GM13977 (cell line): ENCODE measurements at places on chromosomes 12 and 14.

- no peak for DNase-seq
Observed at GRCh38 chr12:56930241-56930640, 4.0 kb downstream of the SDR9C7 start.

DNA sequence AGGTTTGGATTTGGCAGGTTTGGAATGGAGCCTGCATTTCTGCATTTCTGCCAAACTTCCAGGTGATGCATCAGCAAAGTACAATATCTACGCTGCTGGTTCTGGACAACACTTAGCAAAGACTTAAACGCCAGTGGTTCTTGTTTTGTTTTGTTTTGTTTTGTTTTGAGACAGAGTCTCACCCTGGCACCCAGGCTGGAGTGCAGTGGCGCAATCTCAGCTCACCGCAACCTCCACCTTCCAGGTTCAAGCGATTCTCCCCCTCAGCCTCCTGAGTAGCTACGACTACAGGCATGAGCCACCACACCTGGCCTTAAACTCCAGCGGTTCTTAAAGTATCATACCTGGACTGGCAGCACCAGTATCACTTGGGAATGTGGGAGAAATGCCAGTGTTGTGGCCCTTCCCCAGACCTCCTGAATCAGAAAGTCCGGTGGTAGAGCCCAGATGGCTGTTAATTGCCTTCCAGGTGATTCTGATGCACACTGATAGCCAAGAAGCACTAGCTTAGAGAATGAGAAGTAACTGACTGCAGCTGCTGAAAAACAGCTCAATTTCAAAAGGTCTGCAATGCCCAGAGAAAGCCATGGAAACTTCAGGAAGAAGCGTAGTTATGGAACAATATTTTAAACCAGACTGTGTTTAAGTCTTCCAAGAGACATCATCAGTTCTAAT is 114.8 kb upstream of the FOXN3 start:
- DNase-seq = no peak

- peak; percentile 83 for DNase-seq
Observed at GRCh38 chr14:104680806-104681688, 8.4 kb upstream of the INF2 start.

DNA sequence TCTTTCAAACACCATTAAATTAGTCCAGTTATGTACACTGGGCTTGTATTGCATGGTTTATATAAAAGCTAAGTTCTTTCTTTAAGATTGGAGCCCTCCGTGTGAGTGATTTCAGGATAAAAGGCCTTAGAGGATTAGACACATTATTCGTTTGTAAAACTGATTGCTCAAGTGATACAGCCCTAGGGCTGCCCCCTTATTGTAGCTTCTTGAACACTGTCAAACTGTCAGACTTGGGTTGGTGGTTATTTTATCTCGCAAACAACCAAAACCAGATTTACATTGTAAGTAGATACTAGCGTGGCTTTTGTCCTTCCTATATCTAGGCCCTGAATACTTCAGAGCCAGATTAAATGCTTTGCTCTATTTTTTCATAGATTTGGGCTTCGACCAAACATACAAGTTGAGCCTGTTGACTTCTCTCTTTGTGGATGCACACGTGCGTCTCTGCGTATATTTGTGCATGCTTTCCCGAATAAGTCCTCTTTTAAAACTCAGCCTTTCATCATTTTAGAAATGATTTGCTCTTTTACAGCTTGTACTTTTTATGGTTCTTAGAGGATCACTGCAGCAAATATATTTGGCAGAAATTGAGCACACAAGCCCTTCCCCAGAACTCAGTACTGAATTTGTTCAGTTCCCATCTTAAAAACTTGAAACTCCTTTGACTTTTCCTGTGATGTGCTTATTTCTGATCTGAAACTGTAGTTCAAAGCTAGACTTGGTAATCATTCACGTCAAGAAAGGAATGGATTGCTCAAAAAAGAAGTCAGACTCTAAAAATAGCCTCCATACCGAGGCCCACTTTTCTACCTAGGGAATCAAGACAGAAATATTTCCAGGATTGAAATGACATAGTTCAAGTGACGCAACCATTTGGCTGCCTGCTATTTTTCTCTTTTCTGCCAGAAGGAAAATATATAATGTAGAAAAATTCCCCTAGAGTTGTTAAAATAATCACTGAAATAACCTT is 129.5 kb downstream of the ETV6 start:
- no peak for DNase-seq

DNA sequence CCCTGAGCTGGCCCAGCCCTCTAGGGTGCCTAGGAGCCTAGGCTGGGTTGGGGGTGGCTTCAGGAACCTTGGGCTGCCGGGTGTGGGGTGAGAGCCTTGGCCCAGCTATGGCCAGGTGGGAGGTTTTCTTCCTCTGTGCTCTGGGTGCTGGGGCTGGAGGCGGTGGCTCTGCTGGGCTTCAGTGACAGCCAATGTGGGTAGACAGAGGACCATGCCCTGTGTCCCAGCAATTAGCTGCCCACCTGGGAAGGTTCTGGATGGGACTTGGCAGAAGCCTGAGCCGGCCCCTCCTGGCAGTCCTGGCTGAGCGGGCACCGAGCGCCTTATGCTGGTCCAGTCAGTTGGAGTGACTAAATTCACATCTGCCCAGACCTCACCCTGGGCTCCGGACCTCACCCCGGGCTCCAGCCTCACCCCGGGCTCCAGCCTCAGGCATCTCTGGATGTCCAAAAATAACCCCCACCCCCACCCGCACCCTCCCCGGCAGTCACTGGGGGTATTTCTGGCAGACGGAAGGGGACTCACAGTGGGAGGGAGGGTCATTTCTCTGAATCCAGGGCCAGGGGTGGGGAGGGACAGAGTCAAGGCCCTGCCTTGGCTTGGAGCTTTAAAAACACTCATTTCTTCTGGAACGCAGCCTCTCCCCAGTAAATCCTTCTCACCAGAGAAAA is 46.9 kb downstream of the CYP46A1 start:
- no peak for DNase-seq

- no peak for DNase-seq
Observed at GRCh38 chr14:66152302-66152701, 333.9 kb upstream of the CCDC196 start.

GRCh38 chr12:78584695-78585094 is 279.9 kb upstream of the SYT1 start:
- no peak for DNase-seq

DNA sequence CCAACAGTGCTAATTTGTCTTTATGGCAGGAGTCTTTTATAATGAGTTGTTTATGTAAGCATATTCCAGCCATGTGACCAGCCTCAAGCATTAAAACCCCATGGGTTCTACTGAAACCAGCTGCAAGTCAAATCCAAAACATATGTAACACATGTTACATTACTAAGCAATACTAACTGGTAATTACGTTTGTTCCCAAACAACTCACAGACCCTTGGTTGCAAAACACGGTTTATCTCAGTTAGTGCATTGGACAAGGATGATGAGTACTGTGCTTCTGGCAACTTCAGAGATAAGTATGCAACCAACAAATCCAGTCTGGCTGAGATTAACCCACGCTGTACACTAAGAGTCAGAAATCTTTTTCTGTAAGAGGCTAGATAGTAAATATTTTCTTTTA is 110.1 kb upstream of the FAR2 start:
- DNase-seq = no peak

DNA sequence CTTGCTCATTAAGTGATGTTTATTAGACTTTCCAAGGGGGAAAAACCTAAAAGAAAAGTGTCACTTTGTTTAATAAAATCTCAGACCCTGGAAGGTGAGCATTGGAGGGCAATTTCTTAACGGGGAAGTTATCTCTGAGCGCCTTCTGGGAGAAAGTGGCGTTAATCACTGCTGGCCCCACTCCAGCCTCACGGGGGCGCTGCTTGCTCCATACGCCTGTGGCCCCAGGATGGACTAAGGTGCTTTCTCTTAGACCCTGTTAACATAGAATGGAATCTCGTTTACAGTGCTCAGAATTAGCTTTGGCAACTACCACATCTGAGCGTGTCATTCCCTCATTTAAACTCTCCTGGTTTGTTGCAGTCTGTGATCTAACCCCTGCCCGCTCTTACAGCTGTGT is 16.4 kb upstream of the PRIMA1 start:
- DNase-seq = no peak

GRCh38 chr12:123942911-123943648 is 29.6 kb downstream of the CCDC92 start:
- DNase-seq = no peak

- DNase-seq = no peak
Observed at GRCh38 chr14:75979648-75980565, 1.9 kb downstream of the TGFB3 start.

DNA sequence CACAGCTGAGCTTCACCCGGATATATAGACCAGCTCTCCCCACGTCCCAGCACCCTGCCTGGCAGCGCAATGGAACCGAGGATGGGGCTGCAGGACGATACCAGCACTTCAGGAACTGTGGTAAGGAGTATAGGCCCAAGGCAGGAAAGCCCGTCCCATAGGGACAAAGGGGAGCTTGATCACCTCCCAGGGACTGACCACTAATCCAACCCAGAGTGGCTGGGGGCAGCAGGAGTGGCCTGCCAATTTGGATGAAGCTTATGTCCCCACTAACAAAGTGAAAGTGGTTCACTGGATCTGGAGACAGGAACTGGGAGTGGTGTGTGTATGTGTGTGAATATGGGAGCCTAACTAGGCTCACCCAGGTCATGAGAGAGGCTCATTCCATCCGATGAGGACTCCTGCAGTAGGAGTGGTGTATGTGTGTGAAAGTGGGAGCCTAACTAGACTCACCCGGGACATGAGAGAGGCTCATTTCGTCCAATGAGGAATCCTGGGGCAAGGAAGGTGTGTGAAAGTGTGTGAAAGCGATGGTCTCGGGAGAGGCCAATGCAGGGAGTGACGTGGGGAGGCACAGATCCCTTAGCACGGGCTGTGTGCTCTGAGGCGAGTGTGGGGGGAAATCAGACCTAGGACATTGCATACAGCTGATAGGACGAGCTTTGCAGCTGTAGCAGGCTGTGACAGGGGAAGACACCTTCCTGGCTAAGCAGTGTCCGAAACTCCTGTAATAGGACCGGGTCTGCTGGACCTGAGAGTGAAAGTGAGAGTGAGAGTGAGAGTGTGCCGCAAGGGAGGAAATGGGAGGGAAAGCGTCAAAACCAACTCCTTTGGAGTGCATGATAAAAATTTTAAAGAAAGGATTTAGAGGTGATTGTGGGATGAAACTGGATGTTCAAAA is 25.7 kb downstream of the KLRK1 start:
- DNase-seq = peak; percentile 55

DNA sequence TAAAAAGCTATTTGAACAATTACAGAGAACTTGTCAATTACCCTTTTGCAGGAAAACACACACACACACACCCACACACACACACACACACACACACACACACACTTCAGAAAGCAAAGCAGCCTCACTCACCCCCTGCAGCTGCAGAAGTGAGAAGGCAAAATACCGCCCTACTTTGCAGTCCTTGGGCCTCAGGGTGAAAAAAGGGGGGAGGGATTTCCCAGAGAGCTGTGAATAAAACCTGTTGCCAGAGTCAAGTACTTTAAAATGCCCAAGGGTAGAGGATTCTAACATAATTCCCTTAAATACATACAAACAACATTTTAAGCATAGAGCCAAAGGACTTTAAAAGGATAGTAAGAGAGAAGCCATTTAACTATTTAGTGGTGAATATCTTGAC is 285.9 kb downstream of the MDGA2 start:
- DNase-seq = no peak

- no peak for DNase-seq
Observed at GRCh38 chr12:50214018-50214417, 46.8 kb upstream of the CERS5 start.

DNA sequence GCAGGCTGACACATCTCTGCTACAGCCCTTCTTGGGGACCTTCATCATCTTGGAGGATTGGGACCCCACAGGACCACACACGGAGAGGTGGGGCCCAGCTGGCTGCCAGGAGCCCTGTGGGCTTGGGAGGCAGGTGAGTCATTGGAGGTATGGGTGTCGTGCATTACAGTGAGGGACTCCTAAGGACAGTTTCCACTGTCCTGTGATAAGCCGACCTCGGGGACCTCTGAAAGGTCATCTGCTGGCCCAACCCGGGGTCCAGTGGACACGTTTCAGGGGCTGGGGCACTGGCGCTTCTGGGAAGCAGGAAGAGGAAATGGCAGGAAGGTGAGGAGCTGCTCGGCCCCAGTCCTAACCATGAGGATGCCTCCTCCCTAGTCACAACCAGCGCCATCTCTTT is 238.0 kb downstream of the BCL11B start:
- no peak for DNase-seq

DNA sequence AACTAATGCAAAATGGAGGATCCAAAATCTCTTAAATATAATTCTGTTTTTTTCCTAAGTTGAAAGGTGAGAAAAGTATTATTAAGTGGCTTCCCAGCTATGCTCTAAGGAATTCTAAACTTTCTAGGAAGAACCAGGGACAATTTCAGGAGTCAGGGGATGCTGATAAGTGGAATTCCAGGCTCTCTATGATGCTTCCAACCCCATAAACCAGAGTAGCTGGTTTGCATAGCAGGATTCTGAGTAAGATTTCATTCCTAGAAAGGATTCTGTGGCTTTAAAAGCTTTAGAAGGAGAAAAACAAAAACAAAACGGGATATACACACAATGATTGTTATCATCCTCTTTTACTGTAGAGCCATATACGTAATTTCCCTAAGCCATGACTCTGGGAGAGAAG is 93.9 kb downstream of the SLC16A7 start:
- no peak for DNase-seq

DNA sequence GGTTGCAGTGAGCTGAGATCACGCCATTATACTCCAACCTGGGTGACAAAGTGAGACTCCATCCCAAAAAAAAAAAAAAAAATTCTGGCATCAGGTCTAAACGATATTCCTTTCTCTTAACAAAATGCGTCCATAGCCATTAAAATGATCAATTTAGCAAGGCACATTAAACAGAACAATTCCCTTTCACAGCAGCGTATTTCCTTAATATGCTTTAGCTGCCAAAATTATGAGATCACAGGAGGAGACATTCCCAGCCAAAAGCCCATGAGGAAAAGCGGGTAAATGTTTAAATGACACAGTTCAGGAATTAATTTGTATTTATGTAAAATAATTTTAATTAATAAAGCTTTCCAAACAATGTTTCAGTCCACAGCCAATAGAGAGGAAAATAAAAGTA is 43.0 kb upstream of the SELPLG start:
- no peak for DNase-seq

DNA sequence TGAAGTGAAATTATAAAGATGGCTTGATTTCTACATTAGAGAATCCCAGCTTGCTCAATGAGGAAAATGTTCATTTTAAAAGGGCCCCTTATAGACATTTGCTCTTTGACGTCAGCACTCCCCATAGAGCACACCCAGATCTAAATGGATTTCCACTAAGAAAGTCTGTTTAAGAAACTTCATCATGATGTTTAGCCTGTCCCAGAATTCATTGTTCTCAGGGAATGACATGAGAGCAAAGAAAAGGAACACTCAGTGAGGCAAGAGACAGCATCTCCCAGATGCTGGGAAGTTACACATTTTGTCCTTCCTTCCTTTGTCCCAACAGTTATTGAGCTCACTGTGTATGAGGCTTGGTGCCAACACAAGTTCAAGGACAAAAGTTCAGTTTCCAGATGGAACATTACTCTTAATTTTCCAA is 4.9 kb downstream of the PHLDA1 start:
- no peak for DNase-seq

DNA sequence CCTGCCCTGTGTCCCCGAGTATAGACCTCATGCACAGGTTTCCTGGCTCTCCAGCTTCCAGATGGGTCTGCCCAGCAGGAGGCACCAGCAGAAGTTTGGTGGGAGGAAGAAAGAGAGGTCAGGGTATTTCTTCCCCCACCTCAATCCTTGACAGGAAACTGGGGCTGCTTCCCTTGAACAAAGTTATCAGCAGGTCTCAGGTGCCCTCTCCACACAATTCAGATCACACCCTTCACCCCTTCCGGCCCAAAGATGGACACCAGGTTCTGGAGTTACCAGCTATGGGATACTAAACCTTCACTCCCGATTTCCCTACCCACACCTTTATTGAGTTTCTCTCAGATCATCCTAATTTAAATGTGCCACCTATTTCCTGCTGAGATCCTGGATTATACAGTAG is 1.2 kb downstream of the SART3 start:
- DNase-seq = no peak
